ENCODE measurements at places on chromosomes 3 and 15. TPM values are rescaled to one million over a fixed set of nuclear protein-coding genes. Genes with fewer than 3 reads are reported as not detected.

STOML1 gene
- 8.5 TPM for total RNA-seq

MINDY2 gene
- total RNA-seq: 17.3 TPM

ATP13A5 gene
- total RNA-seq: not detected

ZPLD1 gene
- total RNA-seq: not detected

ADAMTS7 gene
- 0.43 TPM for total RNA-seq

DNA sequence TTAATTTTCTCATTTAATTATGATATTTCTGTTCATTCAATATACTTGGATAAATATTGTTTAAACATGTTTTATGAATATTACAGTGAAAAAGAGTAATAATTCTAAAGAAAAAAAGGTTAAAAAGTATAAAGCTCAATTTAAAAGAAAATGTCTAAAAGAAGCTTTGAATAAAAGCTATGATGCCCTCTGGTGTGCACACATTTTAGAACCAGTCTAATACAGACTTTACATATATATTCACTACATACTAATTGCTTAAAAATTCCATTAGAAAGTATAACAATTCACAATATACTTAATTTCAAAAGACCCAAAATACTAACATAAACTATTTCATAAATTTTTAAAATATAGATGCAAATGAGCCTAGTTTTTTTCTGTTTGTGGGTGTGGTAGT, 909.1 kb upstream of the ROBO1 start:
- DNase-seq: no peak

DNA sequence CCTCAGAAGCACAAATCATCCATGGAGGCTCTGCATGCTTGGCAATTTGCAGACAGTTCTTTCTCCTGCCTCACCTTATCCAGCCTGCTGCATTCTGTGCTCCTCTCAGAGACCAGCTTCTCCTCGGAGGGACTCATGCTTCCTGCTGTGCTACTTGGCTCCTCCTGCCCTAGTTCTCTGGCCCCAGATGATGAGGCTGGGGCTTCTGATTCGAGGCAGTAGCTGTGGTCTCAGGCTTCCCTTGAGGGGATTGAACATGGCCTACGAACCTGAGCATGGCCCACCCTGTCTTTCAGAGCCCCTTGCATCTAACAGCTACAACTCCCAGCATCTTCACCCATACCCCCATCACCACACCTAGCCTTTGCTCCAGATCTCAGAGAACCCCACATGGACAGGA, 6.7 kb downstream of the VIPR1 start:
- DNase-seq: no peak

DNA sequence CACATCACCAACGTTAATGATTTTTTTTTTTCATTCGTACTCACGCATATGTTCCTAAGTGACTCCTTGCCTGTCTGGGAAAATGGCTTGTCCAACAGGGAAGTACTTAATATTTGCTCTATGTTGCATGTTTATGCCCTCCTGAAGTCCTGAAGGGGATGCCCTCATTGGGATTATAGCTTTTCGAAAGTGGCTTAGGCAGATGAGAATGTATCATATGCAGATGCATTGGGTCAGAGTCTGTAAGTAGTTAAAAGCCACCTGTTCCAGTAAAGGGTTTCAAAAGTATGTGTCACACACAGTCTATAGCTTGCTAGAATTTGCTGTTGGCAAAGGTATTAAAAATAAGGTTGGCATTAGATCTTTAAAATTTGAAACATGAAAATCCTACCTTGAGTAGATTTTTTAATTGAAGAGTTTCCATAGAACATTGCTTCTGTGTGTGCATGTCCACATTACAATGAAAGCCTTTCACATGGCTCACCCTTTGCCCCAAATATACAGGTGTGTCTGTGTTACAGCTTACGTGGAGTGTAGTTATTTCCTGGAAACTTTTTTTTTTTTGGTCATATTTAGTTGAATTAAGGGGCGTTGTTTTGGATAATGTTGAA, 2.1 kb downstream of the ABHD17C start:
- DNase-seq: no peak

- DNase-seq: no peak
These were observed 34.8 kb upstream of the RAB6B start for GRCh38 chr3:133930341-133930933.

- no peak for DNase-seq
These were observed 1.3 kb upstream of the CPA3 start for GRCh38 chr3:148863814-148864213.

GRCh38 chr3:8517487-8517886, 15.9 kb downstream of the LMCD1 start:
- DNase-seq: no peak

- peak; percentile 62 for DNase-seq
These were observed 75.0 kb downstream of the FEM1B start for GRCh38 chr15:68352401-68353062.

DNA sequence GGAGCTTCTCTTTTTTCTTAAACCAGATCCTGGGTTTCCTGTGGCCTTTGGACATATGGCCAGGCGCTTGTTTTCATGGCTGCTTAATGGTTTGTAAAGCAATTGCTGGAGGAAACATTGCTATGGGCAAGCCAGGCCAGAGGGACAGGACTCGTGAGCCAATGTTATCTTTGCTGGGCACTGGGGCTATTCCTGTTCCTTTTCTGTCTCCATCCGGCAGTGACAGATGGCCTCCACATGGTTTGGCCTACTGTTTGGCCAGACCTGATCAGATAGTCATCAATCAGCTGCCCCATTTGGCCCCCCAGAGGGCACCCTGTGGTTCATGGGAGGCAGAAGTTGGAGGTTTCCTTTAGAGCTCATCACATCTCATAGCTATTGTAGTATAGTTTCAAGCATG, 326.1 kb upstream of the ROPN1 start:
- no peak for DNase-seq

DNA sequence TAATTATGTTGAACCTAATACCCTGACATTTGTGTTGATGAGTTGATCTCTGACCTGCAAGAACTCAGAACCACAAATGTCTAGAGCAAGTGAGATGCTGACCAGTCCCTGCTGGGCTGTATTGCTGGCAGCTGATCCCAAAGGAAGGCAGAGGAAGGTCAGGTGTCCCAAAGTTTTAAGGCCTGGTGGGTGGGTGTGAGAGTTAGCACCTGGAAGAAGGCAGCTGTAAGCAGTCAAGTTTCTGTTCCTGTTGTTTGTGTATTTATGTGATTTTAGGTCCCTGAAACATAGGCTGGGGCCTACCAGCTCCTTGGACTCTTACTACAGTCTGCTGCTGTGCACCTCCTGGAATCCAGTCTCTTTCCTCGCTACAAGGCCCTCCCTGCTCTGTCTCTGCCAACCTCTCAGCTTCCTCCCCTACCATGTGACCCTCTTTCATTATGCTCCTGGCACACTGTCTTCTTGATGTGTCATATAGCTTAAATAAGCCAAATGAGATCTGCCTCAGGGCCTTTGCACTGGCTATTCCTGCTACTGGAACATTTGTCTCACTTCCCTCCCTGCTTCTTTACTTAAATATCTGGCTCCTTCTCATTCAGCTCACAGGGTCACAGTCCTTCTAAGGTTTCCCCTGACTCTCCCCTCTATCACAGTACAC, 31.0 kb upstream of the ATOSA start:
- DNase-seq: no peak

DNA sequence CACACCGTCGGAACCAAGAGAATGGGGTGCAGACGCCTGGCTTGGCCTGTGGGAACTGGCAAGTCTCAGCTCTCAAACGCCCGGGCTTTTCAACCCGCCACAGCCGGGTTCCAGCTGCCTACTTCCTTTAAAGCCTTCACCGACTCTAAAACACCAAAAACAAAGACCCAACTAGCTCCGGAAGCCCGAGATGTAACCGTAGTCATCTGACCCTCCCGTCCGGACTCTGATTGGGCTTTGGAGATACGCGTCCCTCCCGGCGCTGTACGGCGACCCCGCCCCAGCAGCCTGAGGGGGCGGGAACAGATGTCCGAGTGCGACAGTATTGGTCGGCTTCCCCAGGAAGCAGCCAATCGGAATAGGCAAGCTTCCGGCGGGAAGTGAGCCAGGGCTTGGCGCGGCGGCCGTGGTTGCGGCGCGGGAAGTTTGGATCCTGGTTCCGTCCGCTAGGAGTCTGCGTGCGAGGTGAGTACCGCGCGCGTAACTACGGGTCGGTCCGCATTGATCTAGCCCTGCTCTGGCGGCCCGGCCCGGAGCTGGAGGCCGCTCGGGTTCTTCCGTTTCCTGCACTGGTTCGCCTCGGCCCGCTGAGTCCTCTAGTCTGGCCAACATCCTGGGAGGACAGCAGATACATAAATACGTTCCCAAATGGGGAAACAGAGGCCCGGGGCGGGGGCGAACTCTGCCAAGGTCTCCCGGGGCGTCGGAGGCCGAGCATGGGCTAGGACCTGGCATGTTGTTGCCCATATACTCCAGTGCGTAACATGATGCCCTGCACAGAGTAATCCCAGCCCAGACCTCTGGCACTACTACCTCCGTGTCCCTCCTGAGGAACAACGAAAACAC, at the start of gene BLM:
Gene BLM (plus strand): TSS at position 371 of the 846 bp plus-strand sequence. CDS start 30,047 bp downstream, outside the sequence.
- DNase-seq: peak; percentile 97

DNA sequence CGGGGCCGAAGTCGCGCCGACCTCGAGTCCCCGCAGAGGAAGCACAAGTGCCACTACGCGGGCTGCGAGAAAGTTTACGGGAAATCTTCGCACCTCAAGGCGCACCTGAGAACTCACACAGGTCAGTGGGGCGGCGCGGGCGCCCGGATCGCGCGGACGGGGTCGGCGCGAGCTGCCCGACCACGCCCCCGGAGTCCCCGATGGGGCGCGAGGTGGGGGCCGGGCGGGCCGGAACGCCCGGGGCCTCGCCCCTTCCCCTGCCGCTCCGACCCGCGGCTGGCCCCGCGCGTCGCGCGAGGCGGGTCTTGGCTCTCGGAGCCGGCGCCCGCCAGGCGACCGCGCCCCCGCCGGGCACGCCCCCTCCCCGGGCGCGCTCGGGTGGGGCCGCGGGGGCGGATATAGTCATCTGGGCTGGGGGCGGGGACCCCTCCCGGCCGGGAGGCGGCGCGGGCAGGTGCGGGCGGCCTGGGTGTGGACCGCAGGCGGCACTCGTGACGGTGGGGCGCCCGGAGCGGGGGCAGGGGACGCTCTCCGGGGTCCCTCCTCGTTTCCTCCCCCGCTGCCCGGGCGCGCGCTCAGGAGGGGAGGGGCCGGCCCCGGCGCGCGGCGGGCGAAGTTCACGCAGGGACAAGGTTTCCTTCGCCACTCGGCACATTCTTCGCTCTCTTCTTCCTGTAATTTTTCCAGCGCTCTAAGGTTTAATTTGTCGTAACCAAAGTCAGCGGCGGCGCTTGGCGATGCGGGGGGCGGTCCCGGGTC, 1.2 kb downstream of the KLF13 start:
- DNase-seq: peak; percentile 80

DNA sequence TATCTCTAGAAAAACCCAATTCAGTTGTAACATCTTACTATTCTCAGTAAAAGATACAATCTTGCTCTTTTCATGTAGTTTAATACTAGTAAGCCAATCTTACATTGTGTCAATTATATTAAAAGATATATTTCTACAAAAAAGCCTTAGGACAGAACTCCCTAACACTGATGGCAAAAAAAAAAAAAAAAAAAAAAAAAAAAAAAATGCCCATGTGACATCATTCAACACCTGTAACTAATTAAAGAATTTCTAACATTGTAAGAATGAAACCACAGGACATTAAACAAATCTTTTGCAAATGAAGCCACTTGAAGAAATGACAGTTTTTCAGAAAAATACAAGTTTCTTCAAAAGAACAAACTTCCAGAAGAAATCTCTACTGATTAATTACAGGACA, 119.8 kb downstream of the SUCLG2 start:
- DNase-seq: no peak

- DNase-seq: no peak
These were observed 109.1 kb downstream of the OPA1 start for GRCh38 chr3:193701953-193702635.
